ENCODE measurements at places on chromosomes 12 and 14. TPM values are rescaled to one million over a fixed set of nuclear protein-coding genes. Genes with fewer than 3 reads are reported as not detected.

DNA sequence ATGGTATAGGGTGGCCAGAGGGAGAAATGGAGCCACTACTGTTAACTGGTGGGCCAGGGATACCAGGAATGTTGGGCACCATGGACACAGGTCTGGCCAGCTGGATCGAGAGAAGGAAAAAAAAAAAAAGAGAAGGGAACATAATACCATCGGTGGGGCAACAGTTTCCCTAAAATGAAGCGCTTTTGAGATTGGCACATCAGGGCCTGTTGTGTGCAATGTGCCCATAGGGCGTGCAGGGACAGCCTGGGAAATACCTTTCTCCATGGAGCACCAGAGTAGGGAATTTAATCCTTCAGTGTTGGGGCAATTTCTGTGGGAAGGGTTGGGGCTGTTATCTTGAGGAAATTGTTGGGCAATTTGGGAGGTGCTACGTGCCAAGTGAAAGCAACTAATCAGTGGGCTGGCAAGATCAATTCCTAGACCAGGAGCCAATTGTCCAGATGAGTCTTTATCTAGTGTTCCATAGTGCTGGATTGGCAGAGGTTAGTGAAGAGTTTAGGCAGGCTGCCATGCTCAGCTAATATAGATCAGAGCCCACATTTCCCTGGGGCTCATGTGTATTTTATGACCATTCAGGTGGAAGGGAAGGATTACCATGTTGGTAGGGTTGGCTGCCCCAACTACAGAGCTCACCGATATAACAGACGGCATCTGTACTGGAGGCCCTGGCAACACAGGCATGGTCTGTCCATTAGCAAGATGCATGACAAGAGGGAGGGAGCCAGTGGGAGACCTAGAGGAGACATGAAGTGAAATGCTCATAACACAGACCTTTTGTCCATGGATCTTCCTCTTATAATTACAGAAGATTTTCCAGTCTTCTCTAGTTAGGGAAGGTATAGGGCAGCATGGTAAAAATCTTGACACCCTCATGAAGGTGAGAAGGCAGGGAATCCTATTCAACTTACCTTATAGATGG, 25.5 kb upstream of the NPFF start:
- DNase-seq, result no peak
- peaks cover 31% of the 10 kb centered on the region for H3K36me3 ChIP-seq
- H3K4me3 ChIP-seq, result no peak overlapping the region
- no peaks in the 10 kb centered on the region for H3K4me1 ChIP-seq
- H3K27ac ChIP-seq, result no peak overlapping the region
- H3K27me3 ChIP-seq, result no peaks in the 10 kb centered on the region

GRCh38 chr14:54291491-54292191, 105.2 kb upstream of the CDKN3 start:
- no peaks in the 10 kb centered on the region for H3K36me3 ChIP-seq
- H3K4me3 ChIP-seq, result no peak overlapping the region
- H3K27me3 ChIP-seq, result peaks cover 13% of the 10 kb centered on the region
- no peak for DNase-seq
- H3K4me1 ChIP-seq, result no peaks in the 10 kb centered on the region
- no peak overlapping the region for H3K27ac ChIP-seq

- H3K36me3 ChIP-seq, result no peaks in the 10 kb centered on the region
- H3K4me3 ChIP-seq, result no peak overlapping the region
- no peak overlapping the region for H3K27ac ChIP-seq
These were observed 162.6 kb downstream of the PPFIA2 start for GRCh38 chr12:81596558-81596957.

- H3K27me3 ChIP-seq, result no peaks in the 10 kb centered on the region
- H3K4me3 ChIP-seq, result no peak overlapping the region
- no peak overlapping the region for H3K27ac ChIP-seq
- H3K36me3 ChIP-seq, result no peaks in the 10 kb centered on the region
- peaks cover 6% of the 10 kb centered on the region for H3K4me1 ChIP-seq
These were observed 1.3 kb upstream of the MAP3K9 start for GRCh38 chr14:70810621-70811020.

The GLIPR1L1 gene
- not detected for total RNA-seq

All from activated CD4-positive, alpha-beta memory T cell treated with anti-CD3 and anti-CD28 coated beads for 36 hours (primary cell).